ENCODE measurements at places on chromosomes 7 and 10.

DNA sequence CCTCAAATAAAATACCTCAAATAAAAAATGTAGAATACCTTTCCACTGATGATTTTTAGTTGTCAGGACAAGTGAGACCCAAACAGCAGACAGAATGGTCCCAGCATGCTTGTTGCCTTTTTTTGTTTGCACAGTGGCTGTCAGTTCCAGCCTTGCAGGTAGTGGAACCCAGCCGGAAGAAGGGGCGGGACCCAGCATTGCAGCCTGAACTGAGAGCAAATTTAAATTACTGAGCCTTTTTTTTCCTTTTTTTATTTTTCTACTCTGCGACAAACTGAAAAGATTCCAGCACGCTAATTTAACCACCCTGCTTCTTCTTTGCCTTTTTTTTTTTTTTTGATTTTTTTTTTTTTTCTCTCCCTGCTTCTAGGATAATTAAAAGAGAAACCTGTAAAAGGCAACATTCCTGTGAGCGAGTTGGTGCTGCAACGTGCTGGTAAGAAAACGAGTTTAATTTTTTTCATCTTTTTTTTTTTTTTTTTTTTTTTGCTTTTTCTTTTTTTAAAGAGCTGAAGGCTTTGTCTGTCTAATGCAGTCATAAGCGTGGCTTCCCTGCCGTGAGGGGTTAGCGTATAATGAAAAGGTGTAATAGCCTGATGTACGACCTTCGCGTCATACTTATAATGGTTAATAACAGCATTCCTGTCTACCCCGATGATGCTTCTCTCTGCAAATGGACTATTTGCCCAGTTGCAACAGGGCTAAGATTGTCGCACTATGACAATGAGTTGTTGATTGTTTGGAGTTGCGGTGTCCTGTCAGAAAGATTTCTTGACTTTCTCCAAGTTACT, 555.3 kb upstream of the CELF2 start:
- no peak for DNase-seq

- no peak for DNase-seq
Measured at GRCh38 chr10:17479015-17479615, 24.7 kb upstream of the ST8SIA6 start.

GRCh38 chr7:33639552-33640197, 265.7 kb upstream of the BMPER start:
- no peak for DNase-seq

DNA sequence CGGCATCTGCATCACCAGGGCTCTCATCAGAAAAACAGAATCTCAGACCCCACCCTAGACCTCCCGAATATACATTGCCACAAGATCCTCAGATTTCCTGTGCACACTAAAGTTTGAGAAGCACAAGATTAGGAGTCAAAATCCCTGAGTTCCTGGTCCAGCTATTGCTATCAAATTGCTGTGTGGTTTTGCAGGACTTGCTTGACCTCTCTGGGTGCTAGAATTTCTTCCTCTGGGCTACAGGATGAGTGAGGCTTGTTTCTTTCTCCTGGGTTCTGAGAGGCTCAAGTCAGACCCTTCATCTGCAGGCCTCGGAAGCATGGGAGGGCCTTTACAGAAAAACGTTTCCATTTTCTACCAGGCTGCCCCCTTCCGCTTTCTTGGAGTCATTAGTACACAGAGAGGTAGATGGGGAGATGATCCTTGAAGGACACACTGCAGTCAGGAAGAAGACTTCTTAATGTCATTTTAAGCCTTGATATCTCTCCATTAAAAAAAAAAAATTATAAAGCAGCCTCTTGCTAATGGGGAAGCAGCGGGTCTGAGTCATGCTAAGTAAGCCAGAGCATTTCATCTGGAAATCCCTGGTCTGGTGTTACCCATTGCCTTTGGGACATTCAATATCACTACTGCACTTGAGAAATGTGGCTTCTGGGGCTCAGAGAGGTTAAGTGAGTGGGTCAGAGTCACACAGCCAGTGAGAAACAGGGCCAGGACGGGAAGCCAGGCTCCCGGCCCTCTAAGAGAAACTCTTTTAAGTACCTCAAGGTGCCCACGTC, 173.5 kb downstream of the KCNMA1 start:
- DNase-seq, result no peak

DNA sequence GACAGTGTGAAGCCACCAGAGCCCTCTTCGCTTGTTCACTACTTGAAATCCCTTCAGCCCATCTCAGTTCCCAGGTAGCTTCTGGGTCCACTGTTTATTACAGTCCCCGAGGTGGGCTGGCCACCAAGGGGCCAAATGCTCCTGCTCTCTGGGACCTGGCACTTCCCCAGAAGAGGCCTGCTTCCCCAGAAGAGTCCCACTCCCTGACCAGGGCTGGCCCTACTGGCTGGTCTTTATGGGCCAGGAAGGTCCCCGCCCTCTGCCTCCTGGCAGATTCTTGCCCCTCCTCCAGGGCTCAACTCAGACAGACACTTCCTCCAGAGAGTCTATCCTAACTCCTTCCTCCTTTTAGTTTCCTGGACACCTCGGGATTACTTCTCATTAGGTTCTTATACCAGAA, 70.7 kb upstream of the LRRC18 start:
- no peak for DNase-seq

GRCh38 chr7:158498443-158499081, 89.1 kb downstream of the PTPRN2 start:
- no peak for DNase-seq

Measured in right renal pelvis (tissue), 4 donors.